ENCODE measurements at places on chromosomes 1 and 21.

DNA sequence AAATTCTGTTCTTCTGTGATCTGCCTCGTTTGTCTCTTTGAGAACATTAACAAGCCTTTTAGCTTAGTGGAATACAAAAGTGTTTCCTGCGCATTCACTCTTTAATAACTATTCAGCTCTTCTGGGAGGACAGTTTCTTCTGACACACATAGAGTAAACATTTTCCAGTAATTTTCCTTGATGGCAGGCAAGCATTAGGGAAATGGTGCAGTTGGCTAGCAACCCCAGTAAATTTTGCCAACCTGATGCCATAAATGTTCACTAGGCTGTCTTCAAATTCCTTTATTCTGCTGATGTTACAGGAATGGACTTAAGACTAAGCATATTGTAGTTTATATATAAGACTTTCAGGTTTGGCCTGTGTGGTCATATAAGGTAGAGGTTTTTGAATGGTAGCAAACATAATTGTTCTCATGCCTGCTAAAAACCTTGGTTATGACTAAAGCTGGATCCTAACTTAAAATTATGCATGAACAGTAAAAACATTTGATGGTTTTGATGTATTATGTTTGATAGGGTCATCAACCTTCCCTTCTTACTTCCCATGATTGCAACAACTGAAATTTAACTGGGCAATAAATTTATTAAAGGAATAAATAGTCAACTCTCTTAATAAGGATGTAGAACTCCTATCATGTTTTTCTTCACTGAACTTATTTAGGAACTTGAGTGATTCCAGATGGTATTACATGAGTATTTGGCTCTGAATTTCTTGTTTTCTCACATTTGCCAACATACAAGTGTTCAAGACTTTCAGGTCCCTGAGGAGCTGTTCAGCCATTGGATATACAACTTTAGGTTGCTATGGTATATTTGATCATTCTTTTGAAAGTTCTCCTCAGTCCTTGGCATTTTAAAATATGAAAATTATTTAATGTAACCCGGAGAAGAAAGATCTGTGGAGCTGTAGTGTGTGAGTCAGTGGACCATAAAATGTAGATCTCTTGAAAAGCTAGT is 223.4 kb downstream of the FMN2 start:
- no peak for DNase-seq

DNA sequence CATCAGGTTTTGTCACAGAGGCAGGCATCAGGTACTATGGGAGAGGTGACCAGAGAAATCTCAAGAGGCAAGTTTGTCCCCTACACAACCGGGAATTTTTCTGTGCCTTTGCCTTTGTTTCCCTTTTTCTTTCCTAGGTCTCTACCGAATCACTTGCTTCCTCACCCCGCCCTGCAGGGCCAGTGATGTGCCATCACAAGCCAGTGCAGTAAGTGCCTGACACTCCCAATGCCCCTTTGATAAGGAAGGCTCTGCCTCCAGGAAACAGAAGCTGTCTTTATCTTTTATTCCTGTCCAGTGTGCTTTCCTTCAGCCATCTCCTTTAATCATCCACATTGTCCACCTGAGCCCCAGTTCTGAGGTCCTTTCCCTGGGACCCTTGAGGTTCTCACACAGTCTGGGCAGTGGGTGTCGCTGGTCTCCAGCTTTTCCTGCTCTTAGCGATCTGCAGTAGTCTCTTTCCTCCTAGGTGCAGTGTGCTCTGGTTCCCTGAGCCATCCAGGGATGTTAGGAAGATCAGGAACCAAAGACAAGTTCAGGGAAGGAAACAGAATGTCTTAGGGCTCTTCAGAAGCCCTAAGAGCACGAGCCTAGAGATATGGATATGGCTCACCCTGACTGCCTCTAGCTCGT is 36.6 kb downstream of the GJA5 start:
- DNase-seq = no peak

DNA sequence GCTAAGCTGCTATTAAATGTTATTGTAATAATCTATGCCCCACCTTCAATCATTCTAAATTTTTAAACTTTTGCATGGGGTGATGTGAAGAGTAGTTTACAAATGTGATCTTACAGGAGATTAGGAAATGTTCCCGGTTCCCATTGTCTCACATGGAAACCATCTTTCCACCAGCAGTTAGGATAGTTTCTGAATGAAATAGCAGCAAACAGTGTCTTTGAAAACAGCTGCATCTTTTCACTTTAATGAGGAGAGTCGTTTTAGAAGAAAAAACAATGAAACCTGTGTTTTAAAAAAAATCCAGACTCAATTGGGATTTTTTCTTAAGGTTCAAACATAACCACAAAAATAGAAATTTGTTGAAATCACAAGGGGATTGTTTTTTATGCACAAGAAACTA is 134.2 kb downstream of the TLR5 start:
- DNase-seq = no peak

DNA sequence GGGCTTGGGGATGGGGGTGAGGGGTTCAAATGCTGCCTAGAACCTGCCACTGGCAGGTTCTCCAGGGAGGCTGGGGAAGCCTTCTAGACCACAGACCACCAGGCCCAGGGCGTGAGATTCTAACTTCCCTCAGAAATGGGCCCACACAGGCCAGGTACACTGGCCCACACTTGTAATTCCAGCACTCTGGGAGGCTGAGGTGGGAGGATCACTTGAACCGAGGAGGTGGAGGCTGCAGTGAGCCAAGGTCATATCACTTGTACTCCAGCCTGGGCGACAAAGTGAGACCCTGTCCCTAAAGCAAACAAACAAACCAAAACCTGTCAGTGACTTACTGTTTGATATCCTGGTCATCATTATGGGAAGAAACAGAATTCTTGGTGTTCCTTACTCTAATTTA is 31.7 kb downstream of the OPTC start:
- no peak for DNase-seq

- no peak for DNase-seq
These were observed 78.8 kb upstream of the PPM1J start for GRCh38 chr1:112793631-112794565.

DNA sequence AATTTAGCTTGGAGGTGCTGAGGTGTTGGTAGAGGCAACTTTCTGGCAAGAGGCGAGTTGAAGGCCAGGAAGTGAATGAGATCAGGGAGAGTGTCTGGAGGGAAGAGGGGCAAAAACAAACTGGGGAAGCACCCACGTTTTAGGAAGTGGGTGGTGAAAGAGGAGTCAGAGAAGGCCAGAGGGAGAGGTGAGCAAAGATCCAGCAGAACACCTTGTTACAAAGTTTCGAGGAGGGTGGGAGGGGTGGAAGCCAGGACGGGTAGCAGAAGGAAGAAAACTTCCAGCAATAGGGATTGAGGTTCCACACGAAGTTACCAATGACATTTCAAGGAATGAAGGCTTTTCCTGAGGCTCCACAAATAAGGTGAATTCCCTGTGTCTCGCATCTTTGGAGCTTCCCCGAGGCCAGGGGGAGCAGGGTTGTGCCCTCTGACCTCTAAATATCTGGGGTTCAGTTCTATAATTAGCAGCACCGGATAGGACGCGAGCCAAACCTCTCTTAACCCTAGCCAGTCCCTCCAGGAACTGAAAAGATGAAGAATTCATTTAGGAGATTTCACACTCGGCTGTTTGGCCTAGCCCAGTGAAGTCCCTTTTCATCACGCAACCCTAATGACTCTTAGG is 578 bp upstream of the SESN2 start:
- no peak for DNase-seq

- peak; percentile 50 for DNase-seq
These were observed 32.0 kb upstream of the CSF1 start for GRCh38 chr1:109878531-109879104.

Measured in ascending aorta (tissue), 2 donors.